Vagina (tissue), 2 donors: ENCODE measurements at places on chromosomes 12 and 14.

DNA sequence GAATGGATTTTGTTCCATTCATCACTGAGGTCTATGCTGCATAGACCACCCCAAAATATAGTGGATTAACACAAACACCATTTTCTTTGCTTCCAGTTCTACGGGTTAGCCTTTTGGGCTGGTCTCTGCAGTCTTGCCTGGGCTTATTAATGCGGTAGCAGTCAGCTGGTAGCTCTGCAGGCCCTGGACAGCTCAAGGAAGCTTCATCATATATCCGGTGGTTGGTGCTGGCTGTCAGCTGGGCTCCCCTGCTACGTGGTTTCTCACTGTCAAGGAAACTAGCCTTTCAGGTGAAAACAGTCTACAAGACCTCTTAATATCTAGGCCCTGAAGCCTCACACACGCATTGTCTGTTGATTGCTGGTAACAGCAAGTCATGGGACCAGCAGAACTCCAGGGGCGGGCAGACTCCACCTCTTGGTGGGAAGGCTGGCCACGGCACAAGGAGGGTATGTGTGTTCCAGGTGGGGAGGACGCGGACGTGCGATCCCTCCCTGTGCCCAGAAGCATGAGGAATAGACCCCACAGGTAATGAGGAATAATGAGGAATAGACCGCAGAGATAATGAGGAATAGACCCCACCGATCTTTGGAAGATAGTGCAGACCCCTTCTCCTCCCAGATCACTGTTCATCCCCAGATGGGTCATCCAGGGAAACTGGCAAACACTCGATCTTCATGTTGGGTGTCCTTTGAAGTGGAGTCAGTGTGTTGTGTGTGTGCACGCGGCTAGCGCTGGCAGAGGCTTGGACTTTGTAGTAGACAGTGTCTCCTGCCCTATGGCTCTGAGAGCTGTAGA lies 13.3 kb downstream of the TSPAN9 start:
- no peak for DNase-seq

- DNase-seq, result no peak
These were observed 52.2 kb upstream of the SRP54 start for GRCh38 chr14:34930591-34931091.

- DNase-seq, result no peak
These were observed 238.2 kb upstream of the DIO3 start for GRCh38 chr14:101323111-101323510.

GRCh38 chr14:64800000-64800399 lies 79.7 kb downstream of the SPTB start:
- DNase-seq, result no peak

GRCh38 chr14:32354716-32355115 lies 25.6 kb downstream of the AKAP6 start:
- no peak for DNase-seq

DNA sequence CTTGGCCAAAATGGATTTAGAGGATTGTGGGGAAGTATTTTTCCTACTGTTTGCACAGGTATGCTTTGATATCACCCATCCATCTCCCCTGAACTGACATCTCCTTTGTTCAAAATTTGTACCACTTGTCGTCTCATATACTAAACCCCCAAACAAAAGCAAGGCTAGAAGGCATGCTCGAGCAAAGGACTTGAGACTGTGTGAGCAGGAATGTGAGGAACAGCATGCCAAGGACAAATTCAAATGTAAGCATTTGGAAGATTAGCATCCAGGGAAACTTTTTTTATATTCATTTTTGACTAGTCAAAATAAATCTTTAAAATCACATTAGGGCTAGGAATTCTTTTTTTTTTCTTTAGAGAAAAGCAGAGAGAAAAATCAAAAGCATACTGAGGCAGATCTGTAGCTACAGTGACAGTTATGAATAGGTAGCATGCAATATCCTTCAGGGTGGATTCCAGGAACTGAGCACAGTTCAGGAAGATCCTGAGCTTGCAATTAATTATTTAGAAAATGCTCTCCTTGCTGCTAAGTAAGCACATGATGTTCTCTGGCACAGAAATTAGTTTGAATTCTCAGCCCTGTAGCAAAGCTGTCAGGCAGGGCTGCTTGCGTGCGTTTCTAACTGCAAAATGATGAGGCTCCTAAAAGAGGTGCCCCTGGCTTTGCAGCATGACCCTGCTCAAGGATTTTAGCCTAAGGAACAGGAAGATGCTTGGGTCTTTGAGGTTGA lies 327.7 kb downstream of the LRIG3 start:
- DNase-seq, result no peak

DNA sequence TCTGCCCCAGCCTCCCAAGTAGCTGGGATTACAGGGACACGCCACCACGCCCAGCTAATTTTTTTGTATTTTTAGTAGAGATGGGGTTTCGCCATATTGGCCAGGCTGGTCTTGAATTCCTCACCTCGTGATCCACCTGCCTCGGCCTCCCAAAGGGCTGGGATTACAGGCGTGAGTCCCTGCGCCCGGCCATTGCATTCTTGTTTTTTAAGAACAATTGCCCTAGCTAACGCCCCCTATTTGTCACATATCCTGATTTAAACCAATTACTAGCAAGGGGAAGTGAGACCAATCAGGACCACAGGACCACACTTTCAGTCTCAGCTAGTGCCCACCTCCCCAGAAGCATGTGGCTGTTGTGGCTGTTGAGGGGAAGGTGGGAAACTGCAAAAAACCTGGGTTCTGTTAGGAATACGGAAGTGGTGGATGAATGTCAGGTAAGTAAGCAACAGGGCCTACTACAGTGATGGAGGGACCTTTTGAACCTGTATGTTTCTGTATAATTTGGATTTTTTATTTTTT lies 37.8 kb upstream of the NFYB start:
- peak; percentile 77 for DNase-seq

DNA sequence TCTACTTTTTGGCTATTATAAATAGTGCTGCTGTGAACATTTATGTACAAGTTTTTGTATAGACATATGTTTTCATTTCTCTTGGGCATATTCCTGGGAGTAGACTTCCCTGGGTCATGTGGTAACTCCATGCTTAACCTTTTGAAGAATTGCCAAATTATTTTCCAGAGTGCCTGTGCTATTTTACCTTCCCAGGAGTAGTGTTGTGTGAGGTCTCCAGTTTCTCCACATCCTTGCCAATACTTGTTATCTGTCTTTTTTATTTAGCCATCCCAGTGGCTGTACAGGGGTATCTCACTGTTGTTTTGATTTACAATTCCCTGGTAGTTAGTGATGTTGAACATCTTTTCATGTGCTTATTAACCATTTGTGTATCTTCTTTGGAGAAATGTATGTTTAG lies 18.9 kb downstream of the UBE3B start:
- DNase-seq, result no peak

- no peak for DNase-seq
These were observed 4.1 kb upstream of the STAB2 start for GRCh38 chr12:103583008-103583407.

GRCh38 chr12:49808686-49809380 lies 19.4 kb downstream of the NCKAP5L start:
- no peak for DNase-seq

GRCh38 chr12:132151145-132151765 lies 7.0 kb downstream of the NOC4L start:
- no peak for DNase-seq

DNA sequence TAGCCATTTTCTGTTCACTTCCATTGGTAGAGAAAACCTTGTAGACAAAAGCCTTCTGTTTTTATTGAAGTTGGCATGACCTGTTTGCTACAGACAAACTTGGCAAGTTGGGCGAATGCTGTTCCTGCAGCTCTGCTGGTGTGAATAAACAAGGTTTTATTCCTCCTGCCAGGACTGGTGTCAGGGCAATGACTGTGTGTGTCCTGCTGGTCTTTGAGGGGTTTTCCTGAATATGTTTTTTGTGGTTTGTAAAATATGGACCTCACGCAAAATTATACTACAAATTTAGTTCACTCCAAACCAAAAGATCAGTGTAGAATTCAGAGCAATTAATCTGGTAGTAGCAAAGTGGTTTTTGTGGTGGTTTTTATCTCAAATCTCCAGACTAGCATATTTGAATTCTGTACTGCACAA lies 140.8 kb downstream of the ERC1 start:
- DNase-seq, result no peak

GRCh38 chr12:47987411-47988072 lies 16.7 kb downstream of the COL2A1 start:
- DNase-seq, result no peak

GRCh38 chr14:104358528-104359300 lies 220.3 kb downstream of the KIF26A start:
- no peak for DNase-seq

GRCh38 chr12:84034871-84035270 lies 877.7 kb downstream of the SLC6A15 start:
- no peak for DNase-seq

- DNase-seq, result no peak
These were observed 3.0 kb downstream of the MIS18BP1 start for GRCh38 chr14:45249856-45250575.

DNA sequence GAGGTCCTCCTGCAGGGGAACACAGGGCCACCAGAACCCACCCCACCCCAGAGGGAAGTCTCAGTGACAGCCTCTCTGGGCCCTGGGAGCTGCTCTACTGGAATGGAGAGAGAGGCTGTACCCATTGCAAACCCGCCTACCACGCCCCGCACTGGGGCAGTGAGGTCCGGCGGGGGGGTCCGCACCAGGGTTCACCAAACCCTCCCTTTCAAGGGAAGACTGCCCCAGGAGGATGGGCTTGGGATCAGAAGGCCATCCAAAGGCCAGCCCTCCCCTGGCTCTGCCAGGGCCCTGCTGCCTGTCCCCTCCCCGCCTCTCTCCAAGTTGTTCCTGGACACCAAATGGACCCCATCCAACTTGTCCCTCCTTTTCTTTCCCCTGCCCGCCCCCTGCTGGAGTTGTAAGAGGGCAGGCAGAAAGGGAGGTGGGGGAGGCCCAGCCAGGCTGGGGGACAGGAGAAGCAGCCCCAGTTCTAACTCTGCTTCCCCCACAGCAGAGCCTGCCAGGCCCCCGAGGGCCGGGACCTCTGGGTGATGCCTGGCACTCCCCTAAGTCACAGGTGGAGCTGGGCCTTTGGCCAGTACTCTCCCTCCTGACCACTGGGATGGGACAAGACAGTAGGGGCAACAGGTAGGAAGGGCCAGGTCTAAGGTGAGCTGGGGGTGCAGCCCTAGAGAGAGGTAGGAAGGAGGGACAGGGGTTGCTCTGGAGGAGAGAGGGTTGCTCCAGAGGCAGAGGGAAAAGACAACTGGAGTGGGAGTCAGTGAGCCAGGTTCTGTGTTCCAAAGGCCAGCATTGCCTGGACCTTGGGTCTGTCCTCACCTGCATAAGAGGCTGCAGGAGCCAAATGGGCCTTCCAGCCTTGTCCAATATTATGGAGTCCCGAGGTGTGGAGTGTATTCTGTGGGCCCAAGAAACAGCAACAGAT lies 3.2 kb upstream of the DIO3 start:
- no peak for DNase-seq

DNA sequence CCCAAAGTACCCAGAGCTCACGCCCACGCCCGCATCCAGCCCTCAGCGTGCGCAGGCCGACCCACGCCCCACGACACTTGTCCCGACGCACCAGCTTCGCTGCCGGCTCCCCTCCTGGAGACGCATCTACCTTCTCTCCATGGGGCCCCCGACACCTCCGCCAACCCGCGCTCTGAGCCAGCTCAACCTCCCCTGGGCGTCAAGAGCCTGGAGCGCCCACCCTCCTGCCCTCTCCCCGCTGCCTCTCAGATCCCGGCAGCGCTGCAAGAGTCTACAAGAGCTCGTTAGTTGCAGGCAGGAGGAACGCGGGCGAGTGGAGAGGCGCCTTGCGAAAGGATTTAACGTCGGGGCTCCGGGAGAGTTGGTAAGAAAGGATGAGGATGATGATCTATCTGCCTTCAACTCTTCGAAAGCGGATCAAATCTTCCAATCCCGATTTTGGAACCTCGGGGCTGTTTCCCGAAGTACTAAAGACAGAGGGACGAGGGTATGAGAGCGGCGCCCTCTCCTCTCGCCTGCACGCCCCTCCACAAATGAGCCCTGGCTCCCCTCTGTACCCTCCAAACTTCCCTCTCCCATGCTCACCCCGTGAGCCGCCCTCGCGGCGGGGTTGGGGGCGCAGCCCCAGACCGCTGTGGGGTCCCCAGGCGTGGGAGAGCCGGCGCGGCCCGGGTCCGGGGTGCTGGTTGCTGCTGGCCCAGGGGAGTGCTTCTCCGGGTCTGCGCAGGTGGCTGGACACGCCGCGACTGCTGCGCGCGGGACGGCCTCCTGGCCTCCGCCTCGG lies 979 bp downstream of the LTBP2 start:
- DNase-seq, result no peak

DNA sequence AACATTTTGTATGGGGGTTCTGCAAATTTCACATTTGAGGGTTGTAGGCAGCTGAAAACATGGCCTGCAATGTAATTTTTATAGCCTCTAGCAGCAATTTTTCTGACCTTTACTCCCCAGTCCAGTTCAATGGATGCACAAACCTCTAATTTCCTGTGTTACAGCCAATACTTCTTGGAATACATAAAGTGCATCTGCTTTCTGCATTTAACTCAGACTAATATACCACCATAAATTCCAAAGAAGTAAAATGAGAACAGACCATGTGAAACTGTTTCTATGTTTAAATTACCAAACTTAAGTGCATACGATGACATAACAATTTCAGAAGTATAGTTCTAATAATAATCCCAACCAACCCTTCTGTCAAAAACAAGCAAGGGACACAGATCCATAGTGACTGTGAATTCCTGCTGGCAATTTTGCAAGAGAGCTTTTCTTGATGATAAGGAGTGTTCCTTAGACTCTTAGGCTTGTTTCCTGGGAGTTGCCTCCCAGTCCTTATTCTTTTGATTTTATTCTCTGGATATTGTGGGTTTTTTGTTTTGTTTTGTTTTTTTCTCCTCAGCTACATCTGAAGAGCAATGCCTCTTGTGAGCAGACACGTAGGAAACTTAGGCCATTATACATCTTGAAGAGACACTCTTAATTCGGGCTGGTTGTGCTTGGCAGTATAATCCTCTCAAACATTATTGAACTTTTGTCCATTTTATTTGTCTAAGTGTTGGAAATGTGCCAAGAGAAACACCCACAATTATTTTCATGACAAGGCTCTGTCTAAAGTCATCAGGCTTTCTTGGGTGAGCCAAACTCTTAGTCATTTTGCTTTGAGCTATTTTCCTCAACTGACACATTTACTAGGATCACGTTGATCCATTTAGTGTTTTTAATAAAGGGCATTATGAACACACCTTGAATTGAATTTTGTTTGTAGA lies 51.3 kb upstream of the RERGL start:
- no peak for DNase-seq

DNA sequence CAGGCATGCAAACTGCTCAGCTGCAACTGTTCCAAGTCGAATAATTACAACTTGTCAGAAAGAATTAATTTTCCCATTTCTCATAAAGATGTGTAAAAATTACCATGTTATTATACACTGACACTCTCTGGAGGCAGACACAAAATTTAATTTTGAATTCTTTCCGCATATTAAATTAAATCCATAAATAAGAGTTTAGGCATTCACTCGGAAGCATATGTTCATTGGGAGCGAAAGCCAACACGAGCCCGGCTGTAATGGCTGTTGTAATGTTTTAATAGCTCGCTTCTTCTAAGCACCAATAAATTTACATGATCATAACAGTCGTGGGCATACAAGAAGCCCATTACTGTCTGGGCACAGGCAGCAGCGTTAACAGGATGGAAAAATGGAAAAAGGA lies 189.6 kb upstream of the SOX5 start:
- DNase-seq, result no peak
